ENCODE measurements at places on chromosomes 7 and 10. TPM values are rescaled to one million over a fixed set of nuclear protein-coding genes. Genes with fewer than 3 reads are reported as not detected.

Gene PNLIPRP3
- not detected for total RNA-seq

Gene TLX1
- total RNA-seq: not detected

Gene GARIN1A
- total RNA-seq: 2.6 TPM

Gene KLF14
- total RNA-seq: not detected

Gene TFR2
- total RNA-seq: 13.8 TPM

DNA sequence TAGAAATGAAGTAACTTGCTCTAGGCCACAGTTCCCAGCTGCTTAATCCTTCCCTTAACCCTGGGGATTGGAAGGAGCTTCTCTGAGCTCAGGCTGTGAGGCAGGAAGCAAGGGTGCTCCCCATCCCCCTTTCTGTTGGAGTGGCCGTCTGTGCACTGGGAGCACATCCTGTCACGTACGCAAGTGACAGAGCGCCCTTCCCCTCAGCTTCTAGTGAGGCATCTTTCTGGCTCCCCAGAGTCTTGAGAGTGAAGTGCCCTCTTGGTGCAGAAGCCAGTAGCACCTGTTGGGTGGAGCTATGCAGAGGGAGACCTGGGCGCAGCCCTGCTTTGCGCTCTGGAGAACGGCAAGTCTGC, 47.8 kb downstream of the SHH start:
- no peak for DNase-seq

DNA sequence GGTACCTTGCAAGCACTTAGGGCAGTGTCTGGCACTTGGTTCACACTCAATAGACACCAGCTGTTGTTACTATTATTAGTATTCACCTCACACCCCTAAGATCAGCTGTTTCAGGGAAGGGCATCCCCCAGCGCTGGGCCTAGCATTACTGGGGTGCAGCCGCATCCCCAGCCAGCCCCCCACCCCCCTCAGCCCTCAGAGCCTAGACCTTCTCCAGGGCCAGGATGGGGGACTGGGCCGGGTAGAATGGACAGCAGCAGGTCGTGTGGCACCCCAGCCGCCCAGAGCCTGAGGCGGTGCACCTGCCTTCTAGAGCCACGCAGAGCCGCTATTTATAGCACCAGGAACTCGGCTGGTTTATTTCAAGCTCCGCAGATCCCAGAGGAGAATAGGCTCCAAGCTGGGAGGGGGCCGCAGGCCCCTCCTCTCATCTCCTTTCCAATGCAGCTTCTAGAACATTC, 60.5 kb downstream of the GTF2IRD1 start:
- no peak for DNase-seq

DNA sequence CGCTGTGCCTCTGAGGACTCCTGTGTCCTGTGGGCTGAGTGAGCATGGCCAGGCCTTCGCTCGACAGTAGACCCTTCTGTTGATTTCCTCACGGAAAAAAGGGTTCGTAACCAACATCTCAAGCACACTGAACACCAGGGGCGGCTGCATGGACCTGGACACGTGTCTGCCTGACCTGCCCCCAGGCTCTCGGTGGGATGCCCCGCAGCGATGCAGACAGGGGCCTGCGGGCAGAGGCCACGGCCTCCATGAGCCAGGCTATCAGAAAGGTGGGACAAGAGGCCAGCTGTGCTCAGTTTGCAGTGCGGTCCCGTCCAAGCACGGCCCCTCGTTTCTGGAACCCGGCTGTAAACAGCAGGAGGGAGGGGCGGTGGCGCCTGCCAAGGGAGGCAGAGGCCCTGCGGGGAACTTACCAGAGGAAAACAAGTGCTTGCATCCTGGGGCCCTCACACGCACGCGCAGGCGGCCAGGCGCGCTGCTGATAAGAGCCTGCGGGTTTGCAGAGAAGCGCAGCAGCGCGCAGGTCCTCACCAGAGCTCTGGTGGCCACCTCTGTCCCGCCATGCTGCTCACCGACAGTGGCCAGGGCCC, 10.6 kb downstream of the GPR146 start:
- no peak for DNase-seq

GRCh38 chr10:122435212-122435827, 19.1 kb upstream of the ARMS2 start:
- DNase-seq: no peak

GRCh38 chr10:69759641-69760040, 42.1 kb upstream of the COL13A1 start:
- no peak for DNase-seq

DNA sequence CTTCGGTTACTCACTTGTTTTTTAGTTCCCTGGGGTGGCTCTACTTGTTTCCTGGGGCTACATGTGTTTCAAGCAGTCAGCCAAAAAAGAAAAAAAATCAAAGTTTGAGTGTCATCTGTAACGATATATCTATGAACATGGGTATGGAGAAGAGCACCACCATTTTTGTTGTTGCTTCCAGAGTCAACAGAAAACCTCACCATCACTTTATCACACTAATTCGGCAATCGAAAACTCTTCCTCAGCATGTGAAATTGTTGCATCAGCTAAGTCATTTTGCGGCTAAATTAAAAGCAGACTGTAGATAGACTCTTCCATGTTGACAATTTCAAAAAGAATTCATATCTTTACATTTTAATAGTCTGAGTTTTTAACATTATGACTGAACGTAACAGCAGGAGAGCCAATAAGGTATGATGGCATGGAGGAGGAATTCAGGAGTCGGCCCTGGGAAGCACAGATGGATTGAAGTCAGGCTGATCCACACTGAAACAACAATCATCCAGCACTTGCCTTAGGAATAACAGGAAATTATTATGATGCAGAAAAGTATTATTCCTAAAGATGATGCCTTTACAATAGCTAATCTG, 455.7 kb upstream of the KLF6 start:
- DNase-seq: no peak

- no peak for DNase-seq
These were observed 451.4 kb downstream of the SUGCT start for GRCh38 chr7:40586197-40586596.

DNA sequence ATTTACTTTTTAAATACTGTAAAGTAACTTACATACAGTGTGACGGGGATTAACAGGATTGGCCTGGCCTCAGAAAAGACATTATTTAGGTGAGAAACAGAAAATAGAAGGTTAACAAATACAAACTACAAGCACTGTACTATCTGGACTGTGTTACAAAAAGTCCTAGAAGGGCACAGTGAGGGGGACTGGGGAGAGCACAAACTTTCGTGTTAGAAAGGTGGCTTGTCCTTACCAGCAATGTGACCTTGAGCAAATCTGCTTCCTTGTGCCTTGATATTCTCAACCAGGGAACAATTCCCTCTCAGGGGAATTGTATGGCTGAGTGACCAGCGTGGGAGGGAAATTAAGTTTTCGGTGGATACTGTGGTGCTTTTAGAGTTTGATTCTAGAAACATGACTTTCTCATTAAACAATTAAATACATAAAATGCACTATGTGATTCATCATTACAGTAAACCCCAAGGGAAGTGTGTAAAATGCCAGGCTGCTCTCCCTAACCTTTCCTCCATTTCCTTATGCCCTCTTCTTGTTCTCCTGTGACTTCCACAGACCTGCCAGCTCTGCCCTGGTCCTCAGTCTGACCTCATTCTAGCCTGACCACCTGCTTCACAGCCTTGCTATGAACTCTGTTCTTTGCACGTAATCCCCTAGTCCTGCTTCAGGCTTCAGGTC, 57.7 kb downstream of the OSBPL3 start:
- DNase-seq: no peak

- DNase-seq: no peak
These were observed 79.2 kb downstream of the NKX6-2 start for GRCh38 chr10:132706701-132707100.

- DNase-seq: no peak
These were observed 16.5 kb downstream of the C1QL3 start for GRCh38 chr10:16505161-16505560.

GRCh38 chr7:2163600-2164555, 68.9 kb downstream of the MAD1L1 start:
- no peak for DNase-seq

GRCh38 chr7:111159426-111159825, 68.5 kb downstream of the LRRN3 start:
- DNase-seq: no peak

DNA sequence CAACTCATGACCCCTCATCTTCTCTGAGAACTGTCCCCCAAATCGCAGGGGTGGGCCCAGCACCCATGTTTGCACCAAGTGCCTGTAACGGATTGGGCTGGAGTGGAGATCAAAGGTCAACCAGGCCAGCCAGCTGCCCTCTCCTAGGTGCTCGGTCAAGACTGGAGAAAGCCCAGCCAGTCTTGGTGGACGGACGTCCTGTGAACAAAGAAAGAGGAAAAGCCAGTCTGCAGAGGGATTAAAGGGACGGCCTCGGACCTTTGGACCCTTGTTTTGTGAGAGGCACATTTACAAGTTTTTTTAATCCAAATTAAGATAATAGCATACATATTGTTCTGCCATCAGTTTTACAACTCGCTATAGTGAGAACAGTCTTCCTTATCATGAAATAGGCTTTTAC, 31.7 kb upstream of the GALNTL5 start:
- DNase-seq: no peak

- DNase-seq: no peak
These were observed 6.6 kb downstream of the C10orf90 start for GRCh38 chr10:126663880-126664279.

GRCh38 chr7:145169908-145170307, 334.1 kb upstream of the TPK1 start:
- DNase-seq: no peak

Measured in mucosa of gallbladder (tissue), 1 donor.